ENCODE measurements at places on chromosomes 4 and X.

DNA sequence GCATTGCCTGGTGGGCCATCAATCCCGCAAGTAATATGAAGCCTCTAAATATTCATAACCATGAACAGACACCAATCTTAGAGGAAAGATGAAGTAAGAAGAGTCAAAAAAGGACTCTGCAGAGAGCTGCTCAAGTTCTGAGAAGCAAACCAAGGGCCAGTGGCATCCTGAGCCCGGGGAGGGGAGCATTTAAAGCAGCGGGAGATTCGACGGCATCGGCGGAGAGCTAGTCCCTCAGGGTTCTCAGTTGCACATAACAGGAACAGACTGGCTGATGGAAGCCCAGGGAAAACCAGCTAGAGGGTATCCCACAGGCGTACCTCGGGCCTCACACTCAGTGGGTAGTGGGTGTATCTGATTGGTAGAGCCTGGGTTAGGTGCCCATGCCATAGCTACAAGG, 4.9 kb upstream of the PNMA6E start:
- DNase-seq: no peak

- DNase-seq: no peak
Observed at GRCh38 chr4:71498625-71499024, 159.8 kb downstream of the SLC4A4 start.

GRCh38 chr4:96952610-96953009, 1112.7 kb downstream of the PDHA2 start:
- DNase-seq: no peak

GRCh38 chr4:157973297-157973696, 199.5 kb downstream of the GASK1B start:
- DNase-seq: no peak

DNA sequence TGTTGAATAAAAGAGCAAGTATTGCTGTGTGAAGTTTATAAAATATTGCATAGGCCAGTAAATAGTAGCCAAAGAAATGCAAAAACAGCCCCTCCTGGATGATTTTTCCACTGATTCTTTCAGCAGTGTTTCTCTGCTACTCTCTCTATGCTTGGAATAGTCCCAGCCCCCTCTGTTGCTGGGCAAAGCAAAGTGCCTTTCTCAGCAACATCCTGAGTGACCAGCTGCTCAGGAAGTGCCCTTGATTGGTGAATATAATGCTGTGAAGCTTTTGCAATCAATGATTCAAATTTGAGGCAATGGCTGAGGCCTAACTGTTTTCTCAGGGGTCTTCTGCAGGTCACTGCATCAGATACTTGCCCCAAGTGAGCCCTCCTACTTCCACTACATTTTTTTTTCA, 656.7 kb downstream of the ZNF674 start:
- DNase-seq: no peak

DNA sequence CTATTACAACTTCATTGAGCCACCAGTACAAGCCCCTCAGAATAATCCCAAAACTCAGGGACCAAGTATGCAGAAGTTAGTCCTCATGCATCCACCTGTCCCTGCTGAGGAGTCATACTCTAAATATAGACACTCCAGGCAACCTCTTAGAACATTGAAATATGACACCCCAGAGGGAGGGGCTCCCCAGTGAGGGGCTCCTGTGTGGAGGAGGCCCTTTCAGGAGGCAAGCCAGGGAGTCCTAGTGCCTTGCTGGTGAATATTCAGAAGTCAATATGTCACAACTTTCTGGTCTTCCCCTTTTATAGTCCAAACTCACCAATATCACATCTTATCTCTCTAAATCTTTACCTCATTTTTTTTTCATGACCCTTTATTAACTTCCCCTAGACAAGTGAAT, 1.6 kb upstream of the ARMCX6 start:
- no peak for DNase-seq

DNA sequence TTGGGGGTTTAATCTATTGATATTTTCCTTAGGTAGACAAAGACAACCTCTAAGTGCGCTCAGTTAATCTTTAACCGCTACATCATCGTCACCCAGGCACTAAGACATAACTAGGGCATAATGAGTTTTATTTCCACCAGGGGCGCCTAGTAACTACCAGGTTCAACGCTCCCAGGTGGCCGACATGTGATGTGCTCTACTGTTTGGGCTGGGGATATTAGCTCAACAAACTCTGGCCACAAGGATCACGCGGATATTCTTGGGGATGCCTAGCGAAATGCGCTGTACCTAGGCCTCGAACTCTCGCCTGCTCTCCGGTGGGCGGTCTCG, 915 bp upstream of the RAB33B start:
- DNase-seq: peak; percentile 58

- DNase-seq: no peak
Observed at GRCh38 chr4:169540774-169541173, 71.6 kb downstream of the NEK1 start.

- no peak for DNase-seq
Observed at GRCh38 chrX:47674776-47675175, 15.8 kb upstream of the UXT start.

- DNase-seq: no peak
Observed at GRCh38 chr4:92334716-92335350, 31.1 kb downstream of the GRID2 start.

DNA sequence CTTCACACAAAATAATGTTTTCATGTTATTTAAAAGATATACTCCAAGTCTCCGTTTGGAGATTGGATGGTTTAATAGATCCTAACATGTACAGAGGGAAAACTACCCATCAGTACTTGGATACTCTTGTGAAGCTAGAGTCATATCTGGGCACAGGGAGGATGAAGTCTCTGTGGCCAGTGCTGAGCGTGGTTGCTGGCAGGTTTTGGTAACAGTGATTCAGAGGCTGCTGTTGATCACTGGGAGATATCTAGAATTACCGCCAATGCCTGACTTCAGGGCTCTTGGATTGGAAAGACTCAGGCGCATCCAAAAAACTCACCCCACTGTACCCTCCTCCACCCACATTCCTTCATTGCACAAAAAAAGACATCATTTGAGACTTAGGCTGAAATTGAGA, 107.2 kb upstream of the PGRMC2 start:
- DNase-seq: peak; percentile 60

- no peak for DNase-seq
Observed at GRCh38 chr4:126109836-126110235, 795.1 kb downstream of the FAT4 start.

DNA sequence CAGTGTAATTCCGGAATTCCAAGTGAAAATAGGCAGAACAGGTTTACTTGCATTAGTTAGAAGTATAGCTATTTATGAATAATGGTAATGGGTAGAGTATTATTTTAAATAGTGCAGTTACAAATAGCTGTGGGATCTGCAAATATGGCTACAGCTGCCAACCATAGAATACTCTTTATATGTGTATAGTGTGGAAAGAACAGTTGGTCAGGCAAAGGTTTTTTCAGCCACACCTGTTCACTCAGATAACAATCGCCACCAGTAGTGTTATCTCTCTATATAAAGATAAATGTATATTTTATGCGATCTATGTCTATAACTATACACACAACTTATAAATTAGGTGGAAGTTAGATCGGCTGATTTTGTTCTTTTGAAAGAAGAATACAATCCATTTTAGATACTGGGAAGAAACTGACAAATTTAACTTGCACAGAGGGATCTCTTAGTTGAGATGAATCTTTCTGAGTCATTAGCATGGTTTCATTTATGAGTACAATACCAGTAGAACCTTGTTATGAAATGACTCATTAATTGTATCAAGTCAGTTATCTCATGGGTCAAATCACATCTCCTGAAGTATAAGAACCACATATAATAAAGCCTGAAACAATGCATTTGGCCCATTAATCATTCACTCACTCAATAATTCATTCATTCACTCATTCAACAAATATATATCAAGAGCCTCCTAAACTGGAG, 100.9 kb upstream of the NR3C2 start:
- DNase-seq: no peak

DNA sequence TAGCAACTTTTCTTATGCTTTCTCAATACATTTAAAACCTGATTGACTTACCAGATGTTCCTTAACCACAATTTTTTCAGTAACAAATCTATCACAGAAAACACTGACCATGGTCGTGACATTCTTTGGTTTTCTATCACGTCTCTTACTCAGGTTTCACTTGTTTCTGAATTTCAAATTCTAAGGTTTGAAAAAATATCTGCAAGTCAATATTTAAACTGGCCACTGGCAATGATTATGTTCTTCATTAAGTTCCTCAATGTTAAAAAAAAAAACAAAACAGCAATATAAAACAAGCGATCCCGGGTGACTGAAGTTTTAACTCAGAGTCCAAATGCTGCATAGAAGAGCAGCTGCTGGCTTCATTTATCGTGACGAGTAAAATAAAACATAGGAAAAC, 128.9 kb downstream of the RBM47 start:
- DNase-seq: no peak

DNA sequence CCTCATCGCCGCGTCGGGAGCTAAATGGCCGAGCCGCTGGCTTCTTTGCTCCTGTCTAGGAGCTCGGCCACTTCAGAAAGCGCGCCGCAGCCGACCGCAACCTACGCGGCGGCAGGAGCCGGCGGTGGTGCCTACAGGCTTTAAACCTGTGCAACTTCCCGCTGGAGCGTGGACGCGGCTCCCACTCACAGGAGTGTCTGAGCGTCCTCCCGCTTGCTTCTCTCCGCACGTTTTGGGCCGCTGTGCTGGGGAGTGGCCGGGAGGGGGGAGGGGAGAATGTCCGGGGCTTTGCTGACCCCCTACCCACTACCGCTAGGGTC, 1.0 kb downstream of the NHSL2 start:
- DNase-seq: peak; percentile 33

DNA sequence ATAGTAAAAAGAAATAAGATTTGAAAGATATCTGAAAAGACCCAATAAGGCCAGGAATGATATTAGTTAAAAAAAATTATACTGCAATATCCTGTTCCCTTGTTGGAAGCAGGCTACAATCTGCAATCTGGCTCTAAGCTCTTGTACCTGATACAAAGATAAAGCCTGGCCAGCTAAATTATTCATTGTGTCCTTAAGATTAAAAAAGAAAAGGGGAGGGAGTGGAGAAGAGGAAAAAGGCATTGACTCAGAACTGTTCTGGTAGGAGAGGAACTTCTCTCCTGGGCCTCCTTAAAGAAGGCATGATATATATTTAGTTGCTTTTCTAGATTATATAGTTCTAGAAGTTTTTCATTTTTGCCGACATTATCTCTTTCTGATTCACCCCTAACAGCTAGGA, 46.7 kb downstream of the IRF2 start:
- no peak for DNase-seq

DNA sequence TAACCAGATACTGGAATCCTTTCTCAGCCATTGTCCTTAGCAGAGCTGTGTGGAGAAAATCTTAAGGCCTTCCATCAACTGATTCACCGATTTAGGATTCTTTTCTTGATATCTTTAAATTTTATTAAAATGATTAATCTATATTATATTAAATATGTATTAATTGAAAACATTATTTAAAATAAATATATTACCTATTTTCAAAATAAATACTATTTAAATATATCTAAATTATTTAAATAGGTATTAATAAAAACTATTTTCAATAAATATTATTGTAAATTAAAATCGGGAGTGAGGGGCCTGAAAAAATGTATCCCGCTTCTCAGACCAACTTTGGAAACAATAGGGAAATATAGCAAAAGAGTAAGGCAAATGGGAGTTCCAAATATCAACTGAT, 94.0 kb upstream of the HPF1 start:
- no peak for DNase-seq

- DNase-seq: peak; percentile 4
Observed at GRCh38 chr4:186537843-186538521, 17.4 kb downstream of the MTNR1A start.

GRCh38 chr4:184838249-184839074, 12.7 kb upstream of the ACSL1 start:
- no peak for DNase-seq

DNA sequence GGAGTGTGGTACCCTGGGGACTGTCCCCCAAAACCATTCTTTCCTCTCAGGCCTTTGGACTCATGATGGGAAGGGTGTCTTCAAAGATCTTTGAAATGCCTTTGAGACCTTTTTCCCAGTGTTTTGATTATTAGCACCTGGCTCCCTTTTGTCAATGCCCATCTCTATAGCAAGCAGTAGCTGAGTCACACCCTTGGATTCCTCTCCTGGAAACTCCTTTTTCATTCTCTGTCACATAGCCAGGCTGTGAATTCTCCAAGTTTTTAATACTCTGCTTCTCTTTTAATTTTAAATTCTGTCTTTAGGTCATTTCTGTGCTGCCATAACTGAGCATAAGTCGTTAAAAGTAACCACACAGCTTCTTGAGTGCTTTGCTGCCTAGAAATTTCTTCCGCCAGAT, 29.7 kb downstream of the IL21 start:
- no peak for DNase-seq
